ENCODE measurements at places on chromosomes 12 and 14. TPM values are rescaled to one million over a fixed set of nuclear protein-coding genes. Genes with fewer than 3 reads are reported as not detected.

The HOXC12 gene
- 0.08 TPM for polyA plus RNA-seq

The ACSM4 gene
- polyA plus RNA-seq, result not detected

The BEST3 gene
- polyA plus RNA-seq, result 48.9 TPM

The KITLG gene
- 22.9 TPM for polyA plus RNA-seq

The PPP1R36 gene
- 0.37 TPM for polyA plus RNA-seq

The MORN3 gene
- polyA plus RNA-seq, result 0.84 TPM

The MSI1 gene
- polyA plus RNA-seq, result 3.8 TPM

The TAS2R19 gene
- polyA plus RNA-seq, result 3.4 TPM

DNA sequence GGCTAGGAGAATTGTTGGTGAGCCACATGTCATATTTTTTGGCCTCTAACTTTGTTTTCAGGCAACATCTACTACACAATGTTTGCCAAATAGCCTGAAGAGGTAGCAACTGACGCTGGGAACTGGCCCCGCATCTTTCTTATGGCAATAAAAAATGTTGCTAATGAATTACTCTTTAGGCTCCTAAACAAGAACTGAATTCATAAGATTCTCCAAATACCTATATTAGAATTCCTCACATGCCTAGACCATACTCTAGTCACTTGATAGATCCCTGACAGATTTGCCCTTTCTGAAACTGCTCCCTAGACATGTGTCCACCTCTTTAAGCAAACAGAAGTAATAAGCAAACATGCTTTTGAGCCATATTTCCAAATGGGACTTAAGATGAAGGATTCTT is 209.0 kb upstream of the ATXN7L3B start:
- no peak for DNase-seq

- DNase-seq, result no peak
Measured at GRCh38 chr12:51386351-51386750, 4.9 kb downstream of the GALNT6 start.

- no peak for DNase-seq
Measured at GRCh38 chr12:29082522-29082921, 66.6 kb upstream of the FAR2 start.

DNA sequence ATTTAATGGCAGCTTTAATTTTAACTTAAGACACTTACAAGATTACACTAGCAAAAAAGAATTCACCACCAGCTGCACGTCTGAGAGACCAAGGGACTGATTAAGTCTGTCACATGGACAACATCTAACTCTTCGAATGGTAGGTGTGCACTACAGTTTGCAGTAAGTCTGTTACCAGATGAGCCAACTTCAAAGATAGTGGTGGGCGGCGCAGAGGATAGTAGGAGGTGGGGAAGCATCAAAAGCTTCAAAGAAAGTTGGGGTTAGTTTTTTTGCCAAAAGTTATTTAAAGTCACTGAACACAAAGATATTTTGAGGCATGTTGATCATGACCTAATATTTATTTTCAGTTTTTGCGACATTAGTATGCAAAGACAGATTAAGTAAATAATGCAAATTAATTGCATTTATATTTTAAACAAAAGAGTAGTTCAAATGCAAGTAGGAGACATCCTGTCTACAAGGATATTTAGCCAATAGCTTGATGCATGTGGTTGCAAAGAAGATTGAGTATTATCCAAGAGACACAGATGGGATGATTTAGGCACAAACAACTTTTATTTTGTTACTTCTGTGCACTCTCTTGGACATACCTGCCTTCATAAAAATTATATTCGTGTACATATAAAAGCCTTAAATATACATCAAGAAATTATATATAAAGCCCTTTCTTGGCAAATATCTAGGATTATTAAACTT is 327.7 kb downstream of the BMP4 start:
- DNase-seq, result peak; percentile 51

DNA sequence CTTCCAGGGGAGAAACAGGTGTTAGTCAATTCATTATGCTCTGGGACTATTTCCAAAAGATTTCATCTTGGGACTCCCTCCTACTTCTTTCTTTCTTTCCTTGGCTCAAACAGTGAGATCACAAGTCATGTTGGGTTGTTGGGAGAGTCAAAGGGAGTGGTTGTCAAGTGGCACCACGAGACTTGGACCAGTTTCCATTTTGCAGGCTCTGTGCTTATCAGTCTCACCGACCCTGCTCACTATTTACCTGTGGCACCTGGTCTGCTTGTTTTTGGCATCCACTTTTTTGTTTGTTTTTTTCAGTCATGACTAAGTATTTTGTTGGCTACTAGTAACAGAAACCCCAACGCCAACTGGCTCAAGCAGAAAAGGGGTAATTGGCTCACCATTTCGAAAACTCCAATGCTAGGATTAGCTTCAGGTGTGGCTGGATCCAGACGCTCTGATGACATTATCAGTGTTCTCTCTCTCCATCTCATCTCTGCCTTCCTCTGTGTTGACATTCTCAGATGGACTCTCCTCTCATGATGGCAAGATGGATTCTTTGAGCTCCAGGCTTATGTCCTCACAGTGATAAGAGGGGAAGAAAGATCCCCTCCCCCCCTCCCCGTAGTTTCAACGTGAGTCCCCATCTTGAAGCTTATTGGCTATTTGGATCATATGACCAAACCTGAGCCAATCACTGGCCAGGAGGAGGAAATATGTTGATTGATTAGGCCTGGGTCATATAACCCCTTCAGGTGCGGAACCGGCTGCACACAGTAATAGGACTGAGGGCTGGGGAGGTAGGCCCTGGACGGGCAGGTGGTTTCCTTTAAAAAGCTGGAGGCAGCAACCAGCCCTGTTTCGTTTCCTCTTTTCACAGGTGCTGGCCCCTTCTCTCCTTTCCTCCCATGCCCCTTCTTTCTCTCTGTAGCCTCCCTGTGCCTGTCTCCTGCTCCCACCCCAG is 84.2 kb downstream of the AACS start:
- no peak for DNase-seq

DNA sequence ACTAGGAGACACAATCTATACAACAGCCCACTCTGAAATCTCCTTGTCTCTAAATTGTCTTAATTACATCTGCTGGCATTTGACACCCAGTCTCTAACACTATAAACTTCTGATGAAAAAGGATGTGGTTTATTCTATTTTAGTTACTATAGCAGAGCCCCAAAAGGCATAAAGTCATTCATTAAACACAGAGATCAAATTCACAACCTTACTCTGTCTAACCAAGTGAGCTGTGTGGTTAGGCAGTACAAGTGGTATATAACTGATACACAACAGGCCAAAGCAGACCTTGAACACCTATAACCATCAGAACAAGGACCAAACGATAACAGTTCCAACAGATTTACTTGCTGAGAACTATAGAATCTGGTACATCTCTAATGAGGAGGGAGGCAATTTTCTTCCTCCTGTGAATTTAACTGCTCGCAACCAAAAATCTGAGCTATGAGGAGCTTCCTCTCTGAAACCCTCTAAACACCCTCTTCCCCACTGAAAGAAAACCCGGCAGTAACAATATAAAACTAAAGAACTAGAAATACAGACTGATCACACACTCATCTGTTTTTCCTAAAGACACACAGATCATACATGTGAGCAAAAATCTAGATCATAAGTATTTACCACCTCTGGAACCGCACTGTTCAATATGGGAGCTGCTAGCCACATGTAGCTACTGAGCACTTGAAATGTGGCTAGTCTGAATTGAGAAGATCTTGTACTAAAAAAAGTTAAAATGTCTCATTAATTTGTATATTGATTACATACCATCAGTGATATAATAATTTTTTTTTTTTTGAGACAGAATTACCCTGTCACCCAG is 17.7 kb downstream of the SPPL3 start:
- no peak for DNase-seq

- DNase-seq, result no peak
Measured at GRCh38 chr12:19139615-19140194, 10.2 kb downstream of the PLEKHA5 start.

- DNase-seq, result no peak
Measured at GRCh38 chr12:96487634-96488033, 1.7 kb upstream of the CFAP54 start.

- DNase-seq, result no peak
Measured at GRCh38 chr14:28772613-28773012, 6.0 kb downstream of the FOXG1 start.

- no peak for DNase-seq
Measured at GRCh38 chr12:94112121-94112520, 36.3 kb upstream of the PLXNC1 start.

DNA sequence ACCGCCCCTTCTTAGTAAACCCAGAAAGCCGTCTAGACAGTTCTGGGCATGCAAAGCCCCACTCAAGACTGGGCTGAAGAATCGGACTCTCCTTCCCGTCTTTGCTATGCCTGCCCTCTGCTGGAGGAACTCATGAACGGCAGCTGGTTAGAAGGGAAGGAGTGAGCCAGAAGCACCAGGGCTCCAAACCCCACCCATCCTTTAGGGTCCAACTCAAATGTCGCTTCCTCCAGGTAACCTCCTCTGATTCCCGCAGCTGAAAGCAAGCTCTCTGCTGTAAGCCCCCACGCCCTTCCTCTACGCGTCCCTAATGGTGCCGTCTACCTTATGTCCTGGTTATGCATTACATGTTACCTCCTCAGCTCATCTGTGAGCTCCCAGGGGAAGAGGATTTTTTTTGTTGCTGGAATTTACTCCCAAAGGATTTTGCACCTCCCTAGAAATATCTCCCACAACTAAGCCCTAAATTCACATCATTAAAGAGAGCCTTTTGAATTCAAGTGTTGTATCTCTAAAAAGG is 59.0 kb upstream of the SCN8A start:
- peak; percentile 84 for DNase-seq

DNA sequence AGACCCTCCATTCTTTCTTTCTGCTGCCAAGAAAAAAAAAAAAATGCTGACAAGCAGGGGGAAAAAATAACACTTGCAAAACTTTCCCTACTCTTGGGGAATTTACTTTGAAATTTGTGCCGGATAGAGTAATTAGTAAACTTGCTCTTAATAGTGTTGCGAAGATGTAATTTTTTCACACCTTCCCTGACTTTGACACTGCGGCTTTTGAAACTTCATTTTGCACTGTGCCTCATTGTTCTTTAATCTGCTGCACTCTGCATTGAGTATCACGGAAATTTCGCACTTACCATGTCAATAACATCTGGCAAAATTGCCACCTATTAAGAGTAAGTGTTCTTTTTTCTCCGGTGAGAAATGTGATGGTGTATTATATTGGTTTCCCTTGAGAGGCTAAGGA is 596.1 kb downstream of the VRK1 start:
- no peak for DNase-seq

- DNase-seq, result no peak
Measured at GRCh38 chr14:104940526-104941150, 16.0 kb downstream of the PLD4 start.

- no peak for DNase-seq
Measured at GRCh38 chr14:84819528-84819927, 710.4 kb upstream of the FLRT2 start.

- DNase-seq, result no peak
Measured at GRCh38 chr12:69511469-69512267, 41.5 kb downstream of the FRS2 start.

GRCh38 chr14:77823378-77823777 is 23.5 kb downstream of the ADCK1 start:
- DNase-seq, result no peak

DNA sequence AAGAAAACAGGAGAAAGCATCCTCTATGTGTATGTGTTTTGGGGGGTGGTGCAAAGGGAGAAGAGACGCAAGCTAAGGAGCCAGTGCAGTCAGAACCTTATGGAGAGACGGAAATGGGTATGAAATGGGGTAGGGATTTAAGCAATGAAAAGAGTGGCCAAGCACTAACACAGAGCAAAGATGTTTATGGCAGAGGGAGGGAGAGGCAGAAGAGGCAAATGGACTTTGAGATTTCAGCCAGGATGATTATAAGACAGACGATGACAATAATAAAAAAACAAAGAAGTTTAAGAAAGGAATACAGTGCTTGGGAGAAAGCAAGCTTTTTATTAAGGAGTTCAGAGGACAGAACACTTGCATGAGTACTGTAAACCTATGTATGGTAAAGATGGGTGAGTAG is 44.6 kb downstream of the DCAF5 start:
- DNase-seq, result no peak

- DNase-seq, result no peak
Measured at GRCh38 chr12:66288121-66288520, 14.2 kb upstream of the HELB start.

DNA sequence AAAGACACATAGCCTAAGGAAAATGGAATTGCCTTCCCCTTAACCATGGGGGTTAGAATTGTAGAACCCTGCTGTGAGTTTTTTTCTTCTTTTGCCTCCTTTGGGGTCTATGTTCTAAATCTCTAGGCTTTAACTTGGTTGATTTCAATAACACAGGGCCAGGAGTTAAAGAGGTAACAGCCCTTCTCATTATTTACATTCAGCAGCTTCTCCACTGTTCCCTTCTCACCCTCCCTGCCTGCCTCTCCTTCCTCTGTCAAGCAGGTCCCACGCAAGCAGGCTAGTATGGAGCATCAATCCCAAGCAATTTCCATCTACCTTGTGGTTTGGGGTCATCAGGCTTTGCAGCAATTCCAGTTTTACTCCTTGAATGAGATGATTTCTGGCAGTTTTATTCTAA is 236.1 kb upstream of the G2E3 start:
- DNase-seq, result no peak

DNA sequence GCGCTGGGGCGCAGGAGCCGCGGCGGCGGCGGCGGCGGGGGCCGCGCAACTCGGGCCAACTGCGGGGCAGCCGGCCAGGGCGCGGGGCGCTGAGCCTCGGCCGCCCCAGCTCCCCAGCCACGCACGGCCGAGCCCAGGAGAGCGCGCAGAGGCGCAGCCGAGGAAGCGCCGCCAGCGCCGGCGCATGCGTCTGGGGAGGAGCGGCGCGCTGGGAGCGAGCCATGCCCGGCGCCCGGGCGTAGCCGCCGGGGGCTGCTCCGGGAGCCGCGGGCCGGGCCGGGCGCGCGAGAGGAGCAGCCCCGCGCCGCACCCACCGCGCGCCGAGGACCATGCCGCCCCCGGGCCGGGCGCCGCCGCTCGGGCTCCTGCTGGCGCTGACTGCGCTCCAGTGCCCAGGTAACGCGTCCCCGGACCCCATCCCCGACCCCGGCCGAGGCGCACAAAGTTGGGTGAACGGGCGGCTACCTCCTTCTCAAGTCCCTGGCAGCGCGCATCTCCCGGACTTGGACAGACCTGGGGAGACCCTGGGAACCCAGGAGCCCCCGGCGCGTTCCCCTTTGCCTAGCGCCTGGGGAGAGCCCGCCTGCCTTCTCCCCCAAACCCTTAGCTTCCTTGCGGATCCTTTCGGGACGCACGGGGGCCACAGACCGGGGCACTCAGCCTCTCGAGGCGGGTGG is 121.4 kb downstream of the AACS start:
- DNase-seq, result no peak

DNA sequence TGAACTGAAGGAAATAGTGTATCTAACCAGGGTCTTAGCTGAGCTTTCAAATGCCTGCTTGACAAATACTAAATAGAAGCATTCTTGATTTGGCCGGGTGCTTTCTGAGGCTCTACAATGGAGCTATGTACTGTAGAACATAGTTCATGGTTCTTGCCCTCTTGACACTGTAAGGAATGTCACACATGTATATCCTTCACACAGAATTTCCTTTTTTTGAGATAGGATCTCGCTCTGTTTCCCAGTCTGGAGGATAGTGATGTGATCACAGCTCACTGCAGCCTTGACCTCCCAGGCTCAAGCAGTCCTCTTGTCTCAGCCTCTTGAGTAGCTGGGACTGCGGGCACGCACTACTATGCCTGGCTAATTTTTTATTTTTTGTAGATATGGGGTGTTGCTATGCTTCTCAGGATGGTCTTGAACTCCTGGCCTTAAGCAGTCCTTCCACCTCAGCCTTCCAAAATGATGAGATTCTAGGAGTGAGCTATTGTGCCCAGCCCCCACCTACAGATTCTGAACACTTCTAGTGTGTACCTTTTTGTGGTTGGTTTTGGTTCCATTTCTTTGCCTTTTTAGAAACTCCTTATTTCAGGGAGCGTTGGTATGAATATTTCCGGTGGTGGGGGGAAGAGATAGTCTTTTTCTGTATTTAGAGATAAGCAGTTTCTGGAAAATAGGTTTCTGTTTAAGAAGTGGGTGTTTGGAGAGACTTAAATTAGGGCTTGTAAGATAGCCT is 4.2 kb downstream of the MLXIP start:
- no peak for DNase-seq

Data from muscle of arm (tissue), 14 donors.